ENCODE measurements at places on chromosomes 3 and 15. TPM values are rescaled to one million over a fixed set of nuclear protein-coding genes. Genes with fewer than 3 reads are reported as not detected.
A peak's percentile ranks its signal among the peaks of the same experiment; 100 is the strongest.

GP9 gene
- not detected for total RNA-seq

GASK1A gene
- not detected for total RNA-seq

ZNF717 gene
- 10.2 TPM for total RNA-seq

GRCh38 chr3:33063651-33064051, 33.3 kb downstream of the GLB1 start:
- peak overlapping the region; percentile 93 for H3K27ac ChIP-seq
- peak overlapping the region; percentile 8 for H3K4me3 ChIP-seq
- peaks cover 83% of the 10 kb centered on the region for H3K4me1 ChIP-seq
- peak; percentile 79 for DNase-seq
- no peaks in the 10 kb centered on the region for H3K27me3 ChIP-seq

- no peak overlapping the region for H3K27ac ChIP-seq
- H3K4me3 ChIP-seq: no peak overlapping the region
- H3K36me3 ChIP-seq: no peaks in the 10 kb centered on the region
- H3K27me3 ChIP-seq: no peaks in the 10 kb centered on the region
Measured at GRCh38 chr3:76554707-76555106, 485.2 kb upstream of the ROBO2 start.

- peak; percentile 24 for DNase-seq
- H3K4me1 ChIP-seq: no peaks in the 10 kb centered on the region
- no peaks in the 10 kb centered on the region for H3K27me3 ChIP-seq
- H3K4me3 ChIP-seq: no peak overlapping the region
- H3K27ac ChIP-seq: no peak overlapping the region
Measured at GRCh38 chr15:20340331-20340811, 201.2 kb downstream of the GOLGA6L6 start.

- no peak for DNase-seq
- no peak overlapping the region for H3K27ac ChIP-seq
- no peaks in the 10 kb centered on the region for H3K27me3 ChIP-seq
- peaks cover 3% of the 10 kb centered on the region for H3K36me3 ChIP-seq
- peaks cover 6% of the 10 kb centered on the region for H3K4me1 ChIP-seq
Measured at GRCh38 chr3:140953028-140953960, 11.7 kb downstream of the SLC25A36 start.

DNA sequence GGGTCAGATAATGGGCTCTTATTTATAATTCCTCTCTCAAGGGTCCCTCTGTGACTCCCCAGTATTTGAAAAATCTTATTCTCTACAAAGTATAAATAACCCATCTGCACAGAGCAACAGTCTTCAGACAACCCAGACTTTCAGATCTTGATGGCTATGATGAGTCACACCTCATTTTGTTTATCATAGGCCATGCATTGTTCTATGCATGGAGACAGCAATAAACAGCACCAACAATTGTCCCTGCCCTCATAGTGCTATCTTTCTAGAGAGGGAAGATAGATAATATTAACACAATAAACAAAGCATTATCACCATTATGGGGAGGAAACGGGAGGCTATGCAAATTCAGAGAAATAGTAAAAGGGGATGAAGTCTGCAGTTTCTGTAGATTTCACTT, 13.4 kb downstream of the FHIT start:
- H3K4me3 ChIP-seq: no peak overlapping the region
- no peak overlapping the region for H3K27ac ChIP-seq

GRCh38 chr15:77145370-77145769, 74.5 kb upstream of the TSPAN3 start:
- no peak overlapping the region for H3K4me3 ChIP-seq
- H3K27ac ChIP-seq: no peak overlapping the region
- DNase-seq: no peak
- H3K27me3 ChIP-seq: no peaks in the 10 kb centered on the region
- H3K4me1 ChIP-seq: peaks cover 5% of the 10 kb centered on the region
- H3K36me3 ChIP-seq: no peaks in the 10 kb centered on the region
